ENCODE measurements at places on chromosomes 16 and 17.

- peak; percentile 15 for DNase-seq
Observed at GRCh38 chr16:3950343-3951193, 70.1 kb upstream of the CREBBP start.

- DNase-seq: no peak
Observed at GRCh38 chr17:81902653-81903414, 796 bp downstream of the NPB start.

GRCh38 chr17:20153231-20153630 lies 144.1 kb downstream of the SPECC1 start:
- no peak for DNase-seq

- DNase-seq: no peak
Observed at GRCh38 chr17:51848451-51848850, 310.1 kb downstream of the CA10 start.

DNA sequence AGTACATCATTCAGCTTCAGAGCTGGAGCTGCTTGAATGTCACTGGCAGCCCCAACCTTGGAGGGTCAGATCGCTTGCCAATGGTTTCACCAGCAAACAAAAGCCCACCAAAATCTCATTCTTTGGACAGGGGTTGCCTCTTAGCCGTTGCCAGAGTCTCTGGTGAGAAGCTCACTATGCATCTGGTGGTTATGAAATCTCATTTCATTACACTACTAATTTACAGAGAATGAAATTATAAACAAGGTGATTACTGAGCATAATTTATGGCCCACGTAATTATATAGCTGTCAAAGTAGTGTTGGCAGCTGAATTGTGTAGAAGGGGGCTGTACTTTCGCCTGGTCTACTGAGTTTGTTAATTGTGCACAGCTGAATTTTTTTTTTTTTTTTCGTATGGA lies 688.9 kb upstream of the KIF2B start:
- DNase-seq: no peak

GRCh38 chr16:2008009-2008526 lies 1.6 kb downstream of the ZNF598 start:
- no peak for DNase-seq

GRCh38 chr16:25413133-25413532 lies 155.5 kb upstream of the ZKSCAN2 start:
- no peak for DNase-seq

DNA sequence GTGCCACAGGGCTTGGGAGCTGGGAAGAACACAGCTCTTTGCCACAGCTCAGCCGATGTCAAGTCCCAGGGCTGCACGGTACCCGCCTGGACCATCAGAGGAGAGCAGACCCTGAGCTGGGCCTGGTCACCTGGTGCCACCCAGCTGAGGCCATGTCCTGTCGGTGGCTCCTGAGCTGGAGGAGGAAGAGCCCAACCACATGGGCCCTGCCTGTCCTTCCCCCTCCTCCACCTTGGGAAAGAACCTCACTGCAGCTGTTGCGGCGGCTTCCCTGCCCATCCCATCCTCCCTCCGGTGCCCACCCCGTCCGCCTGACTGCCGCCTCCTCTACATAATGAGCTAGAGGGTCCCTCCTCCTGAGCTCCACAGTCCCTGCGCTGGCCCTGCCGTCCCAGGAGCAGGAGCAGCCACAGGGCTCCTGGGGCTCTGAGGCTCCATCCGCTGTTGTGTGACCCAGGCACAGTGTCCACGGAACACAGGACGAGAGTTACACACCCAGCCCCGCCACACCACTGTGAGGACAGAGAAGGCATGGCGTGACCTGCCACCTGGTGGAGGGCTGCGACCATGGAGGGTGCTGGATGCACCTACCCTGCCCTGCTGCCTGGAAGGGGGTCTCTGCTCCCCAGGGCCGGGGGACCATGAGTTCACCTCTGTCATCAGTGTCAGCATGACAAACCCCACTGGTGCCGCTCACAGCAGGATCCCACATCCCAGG lies 21.4 kb upstream of the CHMP6 start:
- no peak for DNase-seq

DNA sequence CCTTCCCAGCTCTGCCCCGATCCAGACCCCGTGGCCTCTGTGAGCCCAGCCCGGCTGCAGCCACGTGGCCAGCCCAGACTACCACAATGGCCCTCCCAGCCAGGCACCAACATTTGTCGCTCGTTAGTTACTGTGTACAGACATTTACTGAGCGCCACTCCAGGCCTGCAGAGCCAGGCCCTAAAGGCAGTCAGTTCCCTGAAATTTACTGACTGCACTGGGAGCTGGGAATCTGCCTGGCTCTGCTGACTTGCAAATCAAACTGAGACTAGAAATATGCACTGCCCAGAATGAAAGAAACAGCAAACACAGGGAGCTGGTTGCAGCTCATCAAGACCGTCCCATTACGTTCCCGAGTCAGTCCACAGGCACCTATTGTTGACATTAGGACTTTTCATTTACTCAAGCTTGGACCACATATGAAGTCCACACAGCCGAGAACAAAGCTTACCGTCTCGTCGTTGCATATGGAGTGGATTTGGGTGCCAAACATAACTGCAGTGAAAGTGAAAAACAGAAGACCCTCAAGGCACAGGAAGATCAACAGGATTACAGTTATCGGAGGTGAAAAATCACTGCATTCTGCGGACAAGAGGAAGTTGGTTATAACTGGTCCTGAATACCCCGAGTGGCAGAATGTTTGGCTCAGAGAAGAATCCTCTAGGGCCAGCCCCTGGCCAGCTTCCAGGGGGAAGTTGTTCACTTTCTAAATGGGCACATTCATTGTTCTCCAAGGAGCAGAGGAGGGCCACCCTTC lies 34.5 kb downstream of the ZDHHC7 start:
- no peak for DNase-seq

DNA sequence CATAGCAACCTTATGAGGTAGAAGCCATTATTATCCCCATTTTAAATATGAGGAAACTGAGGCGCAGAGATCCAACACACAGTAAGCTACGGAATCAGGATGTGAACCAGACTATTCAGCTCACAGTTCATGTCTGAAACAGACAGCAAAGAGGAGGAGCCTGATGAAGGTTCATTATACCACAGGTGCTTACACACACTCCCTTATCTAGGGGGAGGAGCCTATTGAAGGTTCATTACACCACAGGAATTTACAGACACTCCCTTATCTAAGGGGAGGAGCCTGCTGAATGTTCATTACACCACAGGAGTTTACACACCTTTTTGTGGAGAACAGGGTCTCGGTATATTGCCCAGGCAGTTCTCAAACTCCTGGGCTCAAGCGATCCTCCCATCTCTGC lies 21.9 kb downstream of the C16orf95 start:
- no peak for DNase-seq

DNA sequence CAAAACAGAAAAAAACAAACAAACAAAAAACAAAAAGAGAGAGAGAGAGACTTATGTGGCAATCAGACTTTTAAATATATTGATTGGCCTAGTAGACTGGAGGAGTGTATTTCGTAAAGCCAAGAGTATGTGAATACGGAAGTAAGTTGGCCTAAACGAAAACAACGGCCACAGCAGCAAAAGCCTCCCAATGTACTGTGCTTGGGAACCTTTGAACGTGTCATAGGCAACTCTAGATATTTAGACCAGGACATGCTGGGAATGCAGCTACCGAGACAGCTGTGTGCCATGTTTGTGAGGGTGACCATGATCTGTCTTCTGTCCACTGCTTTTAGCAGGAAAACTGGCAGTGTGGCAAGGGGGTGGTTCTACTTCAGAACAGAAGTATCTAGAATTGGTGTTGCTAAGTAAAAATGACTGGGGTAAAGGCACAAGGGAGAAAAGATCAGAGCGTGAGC lies 7.4 kb downstream of the MAF start:
- no peak for DNase-seq

DNA sequence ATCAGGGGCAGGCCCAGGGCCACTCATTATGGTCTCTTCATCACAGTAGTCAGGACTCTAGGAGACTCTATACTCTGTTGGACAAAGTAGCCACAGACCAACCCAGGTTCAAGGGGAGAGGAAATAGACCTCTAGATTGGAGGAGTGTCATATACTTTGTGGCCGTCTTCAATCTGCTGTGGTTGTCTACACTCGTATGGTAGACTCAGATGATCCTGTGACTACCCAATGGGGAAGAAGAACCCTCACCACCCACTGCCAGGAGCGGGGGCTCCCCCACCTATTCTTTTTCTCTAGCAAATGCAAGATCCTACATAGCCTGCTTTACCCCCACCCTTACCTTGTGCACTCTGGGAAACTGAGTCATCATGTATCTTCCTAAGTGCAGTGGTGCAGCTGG lies 80.5 kb downstream of the KSR1 start:
- no peak for DNase-seq

DNA sequence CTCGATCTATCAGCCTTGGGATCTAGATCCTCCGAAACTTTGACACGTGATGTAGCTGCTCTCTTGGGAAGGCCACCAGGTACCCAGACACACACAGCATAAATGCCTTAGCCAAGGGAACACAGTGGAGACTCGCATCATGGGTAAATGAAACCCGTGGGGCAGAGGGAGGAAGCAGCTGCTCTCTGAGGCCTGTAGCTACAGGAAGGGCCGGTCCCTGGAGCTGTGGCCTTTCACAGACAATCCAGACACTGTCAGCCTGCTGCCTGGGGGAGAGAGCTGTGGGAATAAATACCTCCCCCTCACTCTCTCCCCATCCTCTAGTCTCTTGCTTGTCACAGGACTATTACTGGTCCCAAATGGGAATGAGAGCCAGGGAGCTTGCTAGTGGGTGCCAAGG lies 351.2 kb downstream of the UTP18 start:
- DNase-seq: no peak

DNA sequence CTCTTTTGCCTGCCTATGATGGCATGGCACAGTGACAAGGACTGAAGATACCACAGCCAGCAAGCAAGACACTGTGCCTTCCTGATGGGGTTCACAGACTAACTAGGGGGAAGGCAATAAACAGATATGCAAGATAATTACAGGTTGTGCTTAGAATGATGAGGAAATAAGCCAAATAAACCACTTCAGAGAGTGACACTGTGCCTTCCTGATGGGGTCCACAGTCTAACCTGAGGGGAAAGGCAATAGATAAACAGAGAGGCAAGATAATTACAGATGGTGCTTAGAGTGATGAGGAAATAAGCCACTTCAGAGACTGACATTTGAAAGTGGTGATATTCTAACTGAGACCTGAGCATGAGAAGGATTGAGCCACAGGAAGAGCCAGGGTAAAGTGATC lies 84.2 kb downstream of the HS3ST2 start:
- no peak for DNase-seq

- no peak for DNase-seq
Observed at GRCh38 chr16:53103811-53104210, 49.0 kb downstream of the CHD9 start.

GRCh38 chr16:61946019-61946418 lies 90.2 kb downstream of the CDH8 start:
- no peak for DNase-seq

GRCh38 chr17:38572669-38573365 lies 32.9 kb downstream of the SRCIN1 start:
- peak; percentile 22 for DNase-seq

DNA sequence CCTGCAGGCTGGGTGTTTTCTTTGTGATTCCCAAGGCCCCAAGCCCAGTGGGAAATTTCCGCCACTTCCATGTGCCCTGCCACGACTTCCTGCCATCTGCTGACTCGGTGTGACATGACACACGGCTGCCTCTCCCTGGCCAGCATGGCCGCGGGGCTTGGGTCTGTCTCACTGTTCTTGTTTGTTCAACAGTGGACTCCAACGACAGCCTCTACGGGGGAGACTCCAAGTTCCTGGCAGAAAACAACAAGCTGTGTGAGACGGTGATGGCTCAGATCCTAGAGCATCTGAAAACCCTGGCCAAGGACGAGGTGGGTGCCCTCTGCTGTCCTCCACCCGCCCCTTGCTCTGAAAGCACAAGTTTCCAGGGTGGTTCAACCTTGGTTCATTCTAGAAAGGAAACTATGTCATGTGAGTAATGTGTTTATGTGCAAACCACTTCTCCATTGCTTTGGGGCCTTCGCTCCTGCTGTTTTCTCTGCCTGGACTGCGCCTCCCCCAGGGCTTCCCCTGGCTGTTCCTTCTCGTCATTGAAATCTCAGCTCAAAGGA lies 26.8 kb downstream of the KNOP1 start:
- no peak for DNase-seq

- DNase-seq: no peak
Observed at GRCh38 chr16:61435346-61435745, 600.9 kb downstream of the CDH8 start.

- no peak for DNase-seq
Observed at GRCh38 chr17:47803201-47803600, 18.4 kb downstream of the OSBPL7 start.

DNA sequence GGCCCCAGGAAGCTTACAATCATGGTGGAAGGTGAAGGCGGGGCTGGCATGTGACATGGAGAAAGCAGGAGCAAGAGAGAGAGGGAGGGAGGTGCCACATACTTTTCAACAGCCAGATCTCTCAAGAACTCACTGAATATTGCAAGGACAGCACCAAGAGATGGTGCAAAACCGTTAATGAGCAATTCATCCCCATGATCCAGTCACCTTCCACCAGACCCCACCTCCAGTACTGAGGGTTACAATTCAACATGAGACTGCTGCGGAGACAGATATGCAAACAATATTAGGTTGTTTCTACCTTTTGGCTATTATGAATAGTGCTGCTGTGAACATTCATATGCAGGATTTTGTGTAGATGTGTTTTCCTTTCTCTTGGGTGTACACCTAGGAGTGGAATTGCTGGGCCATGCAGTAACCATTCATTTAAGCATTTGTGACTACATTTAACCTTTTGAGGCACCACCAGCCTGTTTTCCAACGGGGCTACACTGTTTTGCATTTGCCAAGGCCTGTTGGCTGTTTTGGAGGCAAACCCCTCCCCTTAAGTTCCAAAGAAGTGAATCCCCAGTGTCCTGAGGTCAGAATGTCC lies 28.8 kb downstream of the PLCG2 start:
- no peak for DNase-seq

GRCh38 chr17:79616801-79617200 lies 6.0 kb upstream of the RBFOX3 start:
- DNase-seq: no peak

- DNase-seq: peak; percentile 65
Observed at GRCh38 chr16:88956546-88957432, 20.2 kb downstream of the CBFA2T3 start.

- no peak for DNase-seq
Observed at GRCh38 chr17:21390294-21390693, 14.1 kb downstream of the KCNJ12 start.

All from DMS 273 treated with DMSO at 0.1 percent for 48 hours (cell line).